ENCODE measurements at places on chromosomes 11 and 22. TPM values are rescaled to one million over a fixed set of nuclear protein-coding genes. Genes with fewer than 3 reads are reported as not detected.

The SLC25A22 gene
- total RNA-seq, result 8.9 TPM

The OR4P4 gene
- total RNA-seq, result not detected

The HSPB2 gene
- total RNA-seq, result 0.14 TPM

The OLFML1 gene
- not detected for total RNA-seq

The AP2A2 gene
- total RNA-seq, result 28.8 TPM

The LRFN4 gene
- total RNA-seq, result 25.9 TPM

The OR2AG2 gene
- total RNA-seq, result 0.28 TPM

The P4HA3 gene
- 116 TPM for total RNA-seq

The OR51E2 gene
- 0.59 TPM for total RNA-seq

The CARD16 gene
- total RNA-seq, result 2.0 TPM

The HTR3B gene
- not detected for total RNA-seq

The LRP5 gene
- total RNA-seq, result 97.4 TPM

The ZMAT5 gene
- 13.9 TPM for total RNA-seq

The CRYBB1 gene
- total RNA-seq, result not detected

The SNU13 gene
- total RNA-seq, result 65.6 TPM

The UPK2 gene
- not detected for total RNA-seq

The SCGB1C1 gene
- total RNA-seq, result not detected

The OR52L1 gene
- total RNA-seq, result not detected

The CRYBA4 gene
- total RNA-seq, result not detected

The PTPMT1 gene
- 60.6 TPM for total RNA-seq

The MLC1 gene
- 0.18 TPM for total RNA-seq

The BDNF gene
- total RNA-seq, result 26.4 TPM

The TTC36 gene
- total RNA-seq, result 0.59 TPM

The ISX gene
- total RNA-seq, result not detected

The PRG2 gene
- total RNA-seq, result 0.09 TPM

The RAG1 gene
- 0.74 TPM for total RNA-seq

The PLAAT3 gene
- total RNA-seq, result 6.7 TPM

The KIF18A gene
- 12.3 TPM for total RNA-seq

The OR8A1 gene
- total RNA-seq, result not detected

The NXPE4 gene
- total RNA-seq, result not detected

The NXPE1 gene
- total RNA-seq, result not detected
